ENCODE measurements at places on chromosomes 5 and 9. TPM values are rescaled to one million over a fixed set of nuclear protein-coding genes. Genes with fewer than 3 reads are reported as not detected.

Gene TXN
- 252 TPM for total RNA-seq

Gene FRMD3
- 0.76 TPM for total RNA-seq

Gene NPR3
- 0.38 TPM for total RNA-seq

Gene PLCXD3
- total RNA-seq: 0.64 TPM

Gene PDE8B
- total RNA-seq: under 0.01 TPM

Gene TNFSF15
- total RNA-seq: 0.90 TPM

Gene CSNK1G3
- 29.4 TPM for total RNA-seq

Gene CRHBP
- total RNA-seq: not detected

Gene CERT1
- 20.0 TPM for total RNA-seq

Gene PCDHGA3
- total RNA-seq: 0.63 TPM

Gene SPINK7
- total RNA-seq: not detected

DNA sequence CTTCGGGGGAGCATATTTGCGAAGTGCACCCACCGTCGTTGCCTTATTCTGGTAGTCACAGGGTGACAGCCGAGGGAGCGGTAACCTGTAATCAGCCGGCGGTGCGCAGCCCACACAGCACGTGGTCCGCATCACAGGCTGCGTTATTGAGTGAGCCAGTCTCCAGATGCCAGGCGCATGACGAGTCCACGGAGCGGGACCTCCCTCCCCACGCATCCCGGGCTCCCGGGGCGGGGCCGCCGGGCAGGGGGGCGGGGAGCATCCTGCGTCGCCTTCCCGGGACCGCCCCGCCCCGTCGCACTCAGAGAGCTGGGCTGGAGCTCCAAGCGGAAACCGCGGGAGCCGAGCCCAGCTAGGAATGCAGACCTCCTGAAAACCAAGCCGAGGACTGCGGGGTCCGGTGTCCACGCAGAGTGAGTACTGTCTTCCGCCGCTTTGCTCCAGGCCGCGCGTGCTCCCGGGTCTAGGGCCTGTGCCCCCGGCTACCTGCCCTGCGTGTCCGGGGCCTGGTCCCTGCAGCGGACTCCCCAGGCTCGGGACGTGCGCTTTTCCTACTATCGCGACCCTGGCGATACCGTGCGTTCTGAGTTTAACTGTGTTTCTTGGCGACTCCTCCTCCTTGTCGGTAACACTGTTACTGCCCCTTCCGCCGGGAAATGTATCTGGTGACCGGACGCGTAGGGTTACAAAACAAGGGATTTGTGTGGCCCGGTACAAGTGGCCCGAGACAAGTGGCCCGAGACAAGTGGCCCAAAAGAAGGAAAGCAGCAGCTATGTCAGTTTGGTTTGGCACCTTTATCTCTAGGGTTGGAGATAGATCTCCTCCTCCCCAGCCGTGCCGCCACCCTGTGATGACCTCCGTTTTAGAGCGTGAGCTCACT, 40.6 kb downstream of the CAST start:
- DNase-seq: peak; percentile 81

DNA sequence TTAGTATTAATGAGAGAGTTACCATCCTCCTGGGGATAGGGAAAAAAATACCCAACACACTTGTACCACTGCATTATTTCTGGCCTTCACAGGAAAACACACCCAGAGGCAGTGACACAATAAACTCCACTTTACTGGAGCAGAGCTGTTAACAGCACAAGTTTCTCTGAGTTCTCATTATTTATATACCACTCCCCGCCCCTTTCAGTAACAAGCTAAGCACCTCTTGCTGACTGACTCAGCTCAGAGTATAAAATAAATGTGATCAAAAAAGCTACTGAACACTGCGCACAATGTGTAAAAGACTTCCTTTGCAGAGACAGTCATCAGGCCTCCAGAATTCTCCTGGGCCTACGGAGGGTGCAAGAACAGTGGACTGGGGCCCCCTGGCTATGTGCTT, 21.6 kb downstream of the KLF9 start:
- DNase-seq: peak; percentile 10

DNA sequence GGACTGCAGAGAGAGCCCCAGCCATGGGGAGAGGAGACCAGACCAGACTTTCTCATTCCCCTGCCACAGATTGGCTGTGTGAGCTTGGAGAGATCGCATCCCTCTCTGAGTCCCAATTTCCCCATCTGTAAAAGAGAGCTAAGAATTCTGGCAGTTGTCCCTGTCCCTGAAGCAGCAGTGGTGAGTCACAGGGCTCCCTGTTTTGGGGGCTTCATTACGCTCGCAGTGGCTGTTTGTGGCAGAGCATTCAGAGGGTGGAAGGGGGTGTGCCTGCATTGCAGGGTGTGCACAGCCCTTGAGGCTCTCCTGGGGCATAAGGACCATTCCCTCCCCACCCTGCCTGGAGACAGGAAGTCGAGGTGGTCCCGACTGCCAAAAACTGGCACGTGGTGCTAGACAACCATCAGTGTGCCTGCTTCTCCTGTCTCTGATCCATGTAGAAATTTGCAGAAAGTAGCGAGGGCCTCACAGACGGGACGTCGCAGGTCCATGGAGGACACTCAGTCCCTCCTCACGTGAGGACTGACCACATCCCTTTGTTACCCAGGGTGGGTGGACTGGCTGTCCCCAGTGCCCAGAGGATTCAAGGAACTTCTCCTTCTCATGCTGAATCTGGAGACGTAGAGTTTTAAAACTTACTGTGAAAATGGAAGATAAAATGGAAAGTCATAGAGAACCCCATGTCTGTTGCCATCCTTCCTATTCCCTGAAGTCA, 35.3 kb downstream of the HRH2 start:
- no peak for DNase-seq

GRCh38 chr9:126986506-126986951, 71.9 kb downstream of the RALGPS1 start:
- DNase-seq: no peak

DNA sequence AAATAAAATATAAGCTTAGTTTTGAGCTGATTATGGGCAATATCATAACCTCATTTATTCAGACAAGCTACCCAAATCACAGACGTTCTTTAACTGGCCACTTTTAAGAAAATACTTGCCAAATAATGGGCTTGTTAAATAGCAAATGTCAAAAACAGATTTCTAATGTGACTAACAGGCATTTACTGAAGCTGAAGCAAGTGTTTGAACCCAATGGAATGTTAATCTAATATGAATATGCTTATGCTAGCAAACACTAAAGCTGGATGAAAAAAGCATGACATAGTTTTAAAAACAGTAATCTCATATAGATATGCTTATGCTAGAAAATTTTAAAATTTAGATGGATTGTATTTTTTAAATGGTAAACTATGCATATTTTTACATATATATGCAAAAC, 411.6 kb upstream of the PTGER4 start:
- DNase-seq: no peak

- DNase-seq: peak; percentile 13
These were observed 38.3 kb upstream of the DAB2IP start for GRCh38 chr9:121613009-121613752.

DNA sequence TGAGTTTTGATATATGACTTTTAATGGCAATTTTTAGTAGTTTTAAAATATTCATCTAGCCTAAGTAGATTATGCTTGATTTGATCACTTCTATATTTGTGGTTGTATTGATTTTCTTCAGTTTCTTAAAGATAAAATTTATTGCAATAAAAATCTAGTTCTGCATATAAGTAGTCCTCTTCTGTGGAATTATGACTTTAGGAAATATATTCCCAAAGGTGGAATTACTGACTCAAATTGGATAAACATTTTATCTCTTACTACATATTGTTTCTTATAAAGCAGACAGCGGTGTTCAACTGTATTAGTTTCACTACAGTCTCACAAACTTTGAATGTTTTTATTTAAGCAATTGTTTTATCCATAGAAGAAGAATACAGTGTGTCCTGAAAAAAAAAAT, 883.0 kb upstream of the SEMA6A start:
- no peak for DNase-seq

- DNase-seq: peak; percentile 33
These were observed 800 bp upstream of the KCNN2 start for GRCh38 chr5:114360816-114361723.

GRCh38 chr9:21611891-21612290, 129.8 kb upstream of the IFNE start:
- no peak for DNase-seq

DNA sequence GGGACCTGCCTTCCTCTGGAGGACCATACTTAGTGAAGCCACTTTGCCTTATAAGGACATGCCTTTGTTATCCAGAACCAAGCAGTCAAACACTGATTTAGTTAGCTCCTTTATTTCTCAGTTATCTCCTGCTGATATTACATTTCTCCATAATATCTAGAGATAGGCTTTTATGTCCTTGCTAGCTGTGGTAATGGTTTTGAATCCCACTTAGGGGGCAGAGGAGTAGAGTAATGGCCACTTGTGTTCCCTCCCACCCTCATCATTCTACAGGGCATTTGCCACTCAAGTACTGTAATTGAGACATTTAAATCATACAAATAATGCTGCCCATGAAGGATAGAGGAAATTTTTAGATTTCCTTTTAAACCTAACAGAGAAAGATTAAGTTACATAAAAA, 80.9 kb downstream of the DOCK8 start:
- no peak for DNase-seq

GRCh38 chr9:71614409-71615010, 153.8 kb downstream of the CEMIP2 start:
- no peak for DNase-seq

GRCh38 chr9:70073756-70074155, 30.1 kb downstream of the MAMDC2 start:
- DNase-seq: no peak

DNA sequence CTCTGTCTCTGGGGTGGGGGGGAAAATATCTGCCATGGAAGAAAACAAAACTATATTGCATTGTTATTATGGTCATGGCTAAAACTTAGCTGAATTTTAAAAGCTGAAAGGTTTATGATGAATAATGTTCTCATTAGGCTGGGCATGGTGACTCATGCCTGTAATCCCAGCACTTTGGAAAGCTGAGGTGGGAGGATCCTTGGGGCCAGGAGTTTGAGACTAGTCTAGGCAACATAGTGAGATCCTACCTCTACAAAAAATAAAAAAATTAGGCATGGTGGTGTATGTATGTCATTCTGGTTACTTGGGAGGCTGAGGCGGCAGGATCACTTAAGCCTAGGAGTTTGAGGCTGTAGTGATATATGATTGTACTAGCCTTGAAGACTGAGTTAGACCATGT, 44.5 kb downstream of the IPO11 start:
- DNase-seq: no peak

DNA sequence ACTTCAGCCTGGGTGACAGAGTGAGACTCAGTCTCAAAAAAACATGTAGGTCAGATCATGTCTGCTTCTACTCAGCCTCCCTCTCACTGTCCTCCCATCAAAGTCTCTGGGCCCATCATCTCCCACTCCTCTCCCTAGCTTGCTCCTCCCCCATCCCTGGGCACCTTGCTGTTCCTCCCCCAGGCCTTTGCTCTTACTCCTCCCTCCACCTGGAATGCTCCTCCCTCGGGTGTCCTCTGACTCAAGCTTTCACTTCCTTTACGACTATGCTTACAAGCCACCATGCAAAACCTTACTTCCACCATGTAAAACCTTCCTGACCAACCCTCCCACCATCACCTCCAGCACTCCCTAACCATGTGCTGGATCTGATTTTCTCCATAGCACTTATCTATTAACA, 51.5 kb downstream of the MTMR12 start:
- no peak for DNase-seq

DNA sequence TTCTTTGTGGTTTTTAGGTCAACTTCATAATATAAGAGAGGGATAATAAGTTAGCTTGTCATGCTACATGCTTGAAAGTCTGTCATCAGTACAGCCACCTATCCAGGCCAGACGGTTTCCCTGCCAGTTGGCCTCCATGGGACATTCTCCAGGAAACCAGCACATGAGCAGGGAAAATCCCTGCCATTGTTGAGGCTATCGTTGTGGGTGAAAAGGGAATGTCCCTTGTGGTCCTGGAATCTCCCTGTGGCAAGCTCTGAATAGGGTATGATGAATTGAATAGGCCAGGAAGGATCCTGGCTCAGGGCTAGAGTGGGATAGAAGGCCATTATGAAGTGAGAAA, 12.3 kb downstream of the F2RL1 start:
- peak; percentile 98 for DNase-seq

- DNase-seq: peak; percentile 85
These were observed 177.1 kb downstream of the CPLANE1 start for GRCh38 chr5:37071901-37072581.

GRCh38 chr5:133807348-133807747, 161.1 kb downstream of the C5orf15 start:
- DNase-seq: no peak
